ENCODE measurements at places on chromosomes 2 and 18. TPM values are rescaled to one million over a fixed set of nuclear protein-coding genes. Genes with fewer than 3 reads are reported as not detected.

DNA sequence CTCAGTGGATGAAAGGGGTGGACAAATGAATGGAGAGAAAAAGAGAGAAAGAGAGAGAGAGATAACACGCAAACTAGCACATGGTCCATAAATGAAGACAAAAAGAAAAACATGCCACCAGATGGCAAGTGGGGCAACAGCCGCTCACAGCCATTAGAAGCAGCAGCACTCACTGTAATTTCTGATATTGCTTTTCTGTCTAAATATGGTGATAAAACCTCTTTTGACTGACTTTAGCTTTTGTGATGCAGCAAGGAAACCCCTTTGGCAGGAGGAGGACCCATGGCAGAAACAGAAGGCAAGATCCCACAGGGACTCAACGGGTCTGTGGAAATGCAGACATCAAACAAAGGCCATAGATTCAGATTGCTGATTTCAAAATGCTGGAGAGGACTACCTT lies 88.0 kb upstream of the CDH20 start:
- DNase-seq, result no peak

- DNase-seq, result no peak
Measured at GRCh38 chr2:207823865-207824264, 54.2 kb upstream of the FZD5 start.

- no peak for DNase-seq
Measured at GRCh38 chr2:26191316-26192159, 18.6 kb downstream of the GAREM2 start.

- DNase-seq, result no peak
Measured at GRCh38 chr2:38613126-38613848, 10.6 kb upstream of the HNRNPLL start.

GRCh38 chr2:204869132-204869823 lies 324.0 kb downstream of the PARD3B start:
- no peak for DNase-seq

DNA sequence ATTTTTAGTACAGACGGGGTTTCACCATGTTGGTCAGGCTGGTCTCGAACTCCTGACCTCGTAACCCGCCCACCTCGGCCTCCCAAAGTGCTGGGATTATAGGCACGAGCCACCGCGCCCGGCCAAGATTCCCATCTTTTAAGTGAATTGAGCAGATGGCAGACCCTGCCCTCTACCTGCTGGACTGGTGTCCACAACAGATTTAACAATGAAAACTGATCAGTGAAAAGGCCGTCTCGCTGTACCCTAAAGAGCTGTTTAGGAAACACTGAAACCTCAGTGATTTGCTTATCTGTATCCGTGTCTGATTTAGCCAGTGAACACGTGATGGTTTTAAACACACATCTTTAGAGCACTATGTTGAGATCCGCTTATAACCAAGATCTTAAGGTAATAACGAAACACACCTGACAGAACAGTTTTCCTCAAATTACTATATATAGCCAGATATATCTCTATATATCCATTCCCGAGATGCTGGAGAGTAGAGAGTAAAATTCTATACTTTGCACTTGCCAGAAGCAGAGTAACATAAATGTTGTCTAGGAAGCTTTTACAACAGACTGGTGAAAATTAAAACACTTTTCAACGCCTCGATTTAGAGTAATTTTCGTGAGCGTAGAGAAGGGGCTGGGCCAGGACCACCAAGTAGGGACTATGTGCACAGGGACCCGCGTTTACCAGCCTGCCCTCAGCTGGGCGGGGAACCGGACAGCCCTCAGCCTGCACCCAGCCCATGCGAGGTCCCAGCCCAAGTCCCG lies 594 bp downstream of the FAM161A start:
- no peak for DNase-seq

- no peak for DNase-seq
Measured at GRCh38 chr18:2212598-2213205, 358.6 kb downstream of the METTL4 start.

- DNase-seq, result no peak
Measured at GRCh38 chr2:3581367-3582262, 6.6 kb downstream of the RPS7 start.

DNA sequence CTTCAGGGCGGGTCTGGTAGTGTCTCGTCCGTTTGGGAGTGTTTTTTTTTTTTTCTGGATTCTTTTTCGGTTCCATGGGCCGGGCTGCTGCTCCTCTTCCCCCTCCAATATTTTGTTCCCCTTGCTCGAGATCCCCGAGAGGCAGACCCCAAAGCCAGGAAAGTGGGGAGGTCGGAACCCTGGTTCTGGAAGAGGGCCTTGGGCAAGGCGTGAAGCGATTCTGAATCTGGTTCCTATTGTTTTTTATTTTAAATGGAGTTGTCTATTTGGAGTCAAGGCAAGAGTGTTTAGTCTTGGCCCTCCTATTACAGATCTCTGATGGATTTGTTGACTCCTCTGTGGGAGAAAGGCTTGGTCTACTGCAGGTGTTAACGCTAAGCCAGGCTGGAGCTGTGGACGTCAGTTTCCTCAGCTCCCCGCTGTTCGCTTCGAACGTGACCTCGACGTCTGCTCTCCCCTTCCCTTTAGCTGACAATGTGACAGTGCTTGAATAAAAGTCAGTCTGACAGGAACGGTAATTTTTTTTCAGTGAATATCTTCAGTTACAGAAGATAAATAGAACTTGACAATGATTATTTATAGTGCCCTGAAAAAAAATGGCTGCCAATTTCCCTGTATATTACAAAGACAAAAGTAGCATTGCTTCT lies 683 bp upstream of the DNAJC27 start:
- peak; percentile 63 for DNase-seq

DNA sequence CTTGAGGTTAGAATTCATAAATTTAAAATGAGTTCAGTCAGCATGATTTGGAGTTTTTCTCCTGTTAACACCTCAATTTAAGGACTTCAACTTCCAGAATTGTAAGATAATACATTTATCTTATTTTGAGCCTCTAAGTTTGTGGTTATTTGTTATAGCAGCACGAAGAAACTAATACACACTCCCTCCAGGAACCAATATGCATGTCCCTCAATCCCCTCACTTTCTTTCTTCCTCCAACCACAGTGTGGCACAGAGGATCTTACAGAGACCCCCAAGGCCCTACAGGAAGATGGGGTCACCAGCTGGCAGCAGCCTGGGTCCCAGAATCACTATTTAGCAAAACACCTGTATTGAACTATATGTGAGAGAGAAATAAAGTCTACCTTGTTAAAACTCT lies 242.0 kb downstream of the RAD51AP2 start:
- no peak for DNase-seq

DNA sequence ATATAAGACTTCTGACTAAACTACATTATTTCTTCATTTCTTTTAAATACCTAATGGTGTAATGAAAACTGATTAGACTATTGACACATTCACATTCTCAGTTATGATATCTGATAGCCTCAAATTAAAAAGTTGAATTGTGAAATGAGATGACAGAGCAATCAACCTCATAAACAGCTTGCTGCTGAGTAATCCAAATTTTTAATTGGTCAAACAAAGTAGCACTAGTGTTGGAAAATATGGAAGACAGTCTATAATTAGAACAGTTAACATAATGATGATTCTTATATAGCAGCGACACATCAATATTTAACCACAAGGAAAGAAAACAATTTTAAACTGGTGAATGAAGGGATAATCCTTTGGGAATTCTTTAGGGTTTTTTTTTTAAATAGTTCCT lies 91.9 kb upstream of the LRP1B start:
- no peak for DNase-seq

DNA sequence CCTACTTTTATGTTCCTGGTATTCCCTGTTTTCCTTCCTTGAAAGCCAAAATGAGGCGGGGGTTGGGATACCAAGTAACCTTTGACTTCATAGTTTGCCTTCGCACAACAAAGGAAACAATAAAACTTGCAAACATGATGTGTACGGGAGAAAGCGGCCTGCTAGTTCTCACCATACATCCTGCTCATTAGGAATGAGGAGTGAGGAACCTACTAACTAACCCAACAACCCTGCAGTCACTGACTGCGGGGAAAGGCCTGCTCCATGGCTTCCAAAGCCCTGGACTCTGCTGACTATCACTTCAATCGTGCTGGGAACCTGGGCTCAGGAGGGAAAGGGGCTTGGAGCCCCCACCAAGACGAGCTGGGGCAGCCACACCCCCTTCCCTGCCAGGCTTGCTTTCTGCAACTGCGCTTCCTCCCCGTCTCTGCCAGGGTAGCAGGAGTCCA lies 24.2 kb downstream of the RPL31 start:
- no peak for DNase-seq

GRCh38 chr2:47070920-47071824 lies 83.9 kb downstream of the STPG4 start:
- DNase-seq, result peak; percentile 66

DNA sequence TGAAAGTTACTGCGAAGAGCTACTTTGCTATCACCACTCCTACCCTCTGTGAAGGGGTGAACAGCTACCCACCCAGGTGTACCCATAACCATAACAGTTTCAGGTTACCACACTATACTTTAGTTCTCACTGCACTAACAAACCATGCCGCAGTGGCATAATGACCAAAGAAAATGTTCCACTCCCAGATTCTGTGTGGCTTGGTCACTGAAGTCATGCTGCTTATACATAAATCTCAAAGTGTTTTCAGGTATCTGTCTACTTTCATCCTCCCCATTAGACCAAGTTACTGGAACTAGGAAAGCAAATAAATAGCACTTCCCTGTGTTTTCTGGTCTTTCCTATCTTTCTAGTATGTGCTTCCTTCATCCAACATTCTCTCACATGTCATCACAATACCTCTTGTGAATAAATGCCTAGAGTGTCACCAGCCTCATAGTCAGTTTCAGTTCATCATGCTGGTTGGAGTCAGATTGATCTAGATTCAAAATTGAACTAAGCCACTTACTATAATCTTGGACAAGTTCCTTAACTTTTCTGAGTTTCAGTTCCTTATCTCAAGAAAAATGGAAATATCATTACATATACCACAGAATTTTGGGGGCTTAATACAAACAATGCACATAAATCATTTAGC lies 293.6 kb downstream of the FSIP2 start:
- DNase-seq, result no peak

GRCh38 chr2:118442046-118442445 lies 353.8 kb downstream of the INSIG2 start:
- DNase-seq, result no peak

- DNase-seq, result no peak
Measured at GRCh38 chr2:150135223-150135883, 352.1 kb downstream of the RND3 start.

DNA sequence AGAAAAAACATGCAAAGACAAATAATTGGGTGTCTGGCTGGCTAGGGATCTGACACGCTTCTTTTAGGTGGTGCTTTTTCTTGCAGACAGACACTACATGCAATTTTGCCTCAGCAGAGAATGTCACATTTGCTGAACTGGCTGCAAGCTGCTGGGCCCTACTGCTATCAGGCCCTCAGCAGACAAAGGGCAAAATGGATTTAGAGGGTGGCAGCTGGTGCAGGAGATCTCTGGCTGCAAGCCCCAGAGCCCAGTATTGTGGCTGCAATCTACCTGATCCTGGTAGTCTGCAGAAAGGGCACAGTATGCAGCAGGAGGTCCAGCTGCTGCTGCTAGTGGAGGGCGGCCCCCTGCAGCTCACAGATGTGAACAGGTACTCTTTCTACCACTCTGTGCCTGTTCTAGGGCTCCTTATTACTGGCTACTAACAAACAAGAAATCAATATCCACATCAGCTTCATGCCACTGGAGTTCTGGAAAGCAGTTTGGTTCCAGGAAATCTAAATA lies 796.7 kb upstream of the CELF4 start:
- no peak for DNase-seq

GRCh38 chr18:78268226-78268988 lies 711.2 kb upstream of the SALL3 start:
- no peak for DNase-seq

- no peak for DNase-seq
Measured at GRCh38 chr2:206585335-206585734, 57.0 kb upstream of the FAM237A start.

DNA sequence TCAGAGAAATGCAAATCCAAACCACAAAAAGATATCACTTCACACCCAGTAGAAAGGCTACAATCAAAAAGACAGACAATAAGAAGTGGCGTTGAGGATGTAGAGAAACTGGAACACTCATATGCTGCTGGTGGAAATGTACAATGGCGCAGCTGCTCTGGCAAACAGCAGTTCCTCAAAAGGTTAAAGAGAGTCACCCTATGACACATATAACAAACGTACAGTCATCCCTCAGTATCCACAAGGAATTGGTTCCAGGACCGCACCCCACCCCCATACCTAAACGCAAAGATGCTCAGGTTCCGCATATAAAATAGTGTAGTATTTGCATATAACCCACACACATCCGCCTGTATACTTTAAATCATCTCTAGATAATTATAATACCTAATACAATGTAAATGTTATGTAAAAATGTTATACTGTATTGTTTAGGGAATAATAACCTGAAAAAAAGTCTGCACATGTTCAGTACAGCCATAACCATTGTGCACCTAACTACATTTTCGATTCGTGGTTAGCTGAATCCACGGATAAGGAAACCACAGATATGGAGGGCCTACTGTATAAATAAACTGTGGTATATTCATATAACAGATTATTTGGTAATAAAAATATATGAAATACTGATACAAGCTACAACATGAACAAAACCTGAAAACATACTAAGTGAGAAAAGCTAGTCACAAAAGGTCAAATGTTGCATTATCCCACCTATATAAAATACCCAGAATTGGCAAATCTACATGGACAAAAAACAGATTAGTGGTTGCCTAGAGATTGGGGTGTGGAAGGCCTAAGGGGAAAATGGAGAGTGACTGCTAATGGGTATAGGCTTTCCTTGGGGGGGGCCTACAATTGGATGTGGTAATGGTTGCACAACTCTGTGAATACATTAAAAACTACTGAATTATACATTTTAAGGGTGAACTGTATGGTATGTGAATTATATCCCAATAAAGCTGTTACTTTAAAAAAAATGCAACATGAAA lies 37.5 kb downstream of the UXS1 start:
- DNase-seq, result no peak

GRCh38 chr18:23274638-23275482 lies 139.6 kb downstream of the CABLES1 start:
- DNase-seq, result no peak

GRCh38 chr2:241187101-241187917 lies 1.2 kb upstream of the ANO7 start:
- DNase-seq, result no peak

- no peak for DNase-seq
Measured at GRCh38 chr2:136137982-136138381, 20.0 kb upstream of the CXCR4 start.

SLC4A3 gene
- polyA plus RNA-seq, result not detected

CAPN14 gene
- polyA plus RNA-seq, result not detected

RESP18 gene
- polyA plus RNA-seq, result not detected

POTEI gene
- not detected for polyA plus RNA-seq

FZD7 gene
- polyA plus RNA-seq, result not detected

OR6B2 gene
- polyA plus RNA-seq, result not detected

IL1R2 gene
- polyA plus RNA-seq, result 3.1 TPM

DYSF gene
- not detected for polyA plus RNA-seq

CELF4 gene
- polyA plus RNA-seq, result 0.08 TPM

TUBA4B gene
- polyA plus RNA-seq, result not detected
